Left renal cortex interstitium (tissue), 4 donors: ENCODE measurements at places on chromosomes 2 and 18. TPM values are rescaled to one million over a fixed set of nuclear protein-coding genes. Genes with fewer than 3 reads are reported as not detected.

- no peak for DNase-seq
Observed at GRCh38 chr2:239762655-239763269, 262.4 kb downstream of the NDUFA10 start.

DNA sequence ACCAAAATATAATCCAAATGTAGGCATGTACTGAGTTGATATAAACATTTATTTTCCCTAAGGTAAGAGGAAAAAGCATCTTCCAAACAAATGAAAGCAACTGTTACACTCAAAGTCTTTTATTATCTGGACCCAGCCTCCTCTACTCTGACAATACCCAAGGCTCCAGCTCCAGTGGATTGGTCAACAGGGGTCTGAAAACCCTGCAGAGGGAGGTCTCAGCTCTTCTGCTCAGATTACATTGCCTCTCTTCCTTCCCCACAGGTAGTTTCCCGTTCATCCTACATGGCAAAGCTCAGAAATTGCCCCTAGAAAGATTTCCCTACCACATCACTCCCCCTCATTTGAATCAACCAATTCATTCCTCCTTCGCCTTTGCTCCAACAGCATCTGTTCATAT is 457.0 kb downstream of the METTL4 start:
- DNase-seq = no peak

GRCh38 chr2:212021947-212022346 is 516.7 kb downstream of the ERBB4 start:
- no peak for DNase-seq

DNA sequence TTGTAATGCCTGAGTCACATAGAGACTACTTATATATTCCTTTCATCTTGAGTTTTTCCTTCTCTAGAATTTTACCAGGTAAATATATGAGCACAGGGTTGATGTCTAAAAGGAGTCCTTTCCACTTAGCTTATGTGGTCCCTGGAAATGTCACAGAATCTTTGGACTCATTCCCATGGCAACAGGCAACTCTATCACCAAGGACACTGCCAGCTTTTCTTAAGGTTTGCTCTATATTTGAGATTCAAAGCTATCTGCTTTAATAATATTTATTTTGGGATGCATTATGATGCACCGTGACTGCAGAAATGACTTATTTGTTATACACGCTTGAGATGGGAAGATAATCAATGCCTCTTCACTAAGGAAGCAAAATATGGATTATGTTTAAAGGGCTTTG is 363.0 kb downstream of the PLCL1 start:
- no peak for DNase-seq

- DNase-seq = no peak
Observed at GRCh38 chr2:176781570-176782217, 430.9 kb upstream of the HNRNPA3 start.

- DNase-seq = no peak
Observed at GRCh38 chr2:142875010-142875409, 2.5 kb upstream of the KYNU start.

- DNase-seq = no peak
Observed at GRCh38 chr18:9008709-9009635, 93.5 kb upstream of the NDUFV2 start.

- no peak for DNase-seq
Observed at GRCh38 chr2:200405599-200406298, 99.3 kb downstream of the SPATS2L start.

DNA sequence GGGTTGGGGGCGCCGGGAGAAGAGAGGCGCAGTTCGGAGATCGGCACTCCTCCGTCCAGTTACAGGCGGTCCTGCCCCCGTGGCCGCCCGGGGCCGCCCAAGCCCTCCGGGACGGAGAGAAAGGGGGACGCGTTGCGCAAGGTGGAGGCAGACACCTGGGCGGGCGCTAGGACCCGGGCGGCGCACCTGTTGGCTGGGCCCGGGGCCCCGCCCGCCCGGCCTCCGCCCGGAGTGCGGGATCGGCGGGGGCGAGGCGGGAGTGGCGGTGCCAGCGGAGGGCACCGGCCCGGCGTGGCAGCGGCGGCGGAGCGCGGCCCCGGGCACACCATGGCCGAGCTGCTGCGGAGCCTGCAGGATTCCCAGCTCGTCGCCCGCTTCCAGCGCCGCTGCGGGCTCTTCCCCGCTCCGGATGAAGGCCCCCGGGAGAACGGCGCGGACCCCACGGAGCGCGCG is at the start of gene SGPP2:
SGPP2 (plus strand) TSS at position 268 of the 453 bp plus-strand sequence; CDS start at position 328, 60 bp downstream.
- no peak for DNase-seq

DNA sequence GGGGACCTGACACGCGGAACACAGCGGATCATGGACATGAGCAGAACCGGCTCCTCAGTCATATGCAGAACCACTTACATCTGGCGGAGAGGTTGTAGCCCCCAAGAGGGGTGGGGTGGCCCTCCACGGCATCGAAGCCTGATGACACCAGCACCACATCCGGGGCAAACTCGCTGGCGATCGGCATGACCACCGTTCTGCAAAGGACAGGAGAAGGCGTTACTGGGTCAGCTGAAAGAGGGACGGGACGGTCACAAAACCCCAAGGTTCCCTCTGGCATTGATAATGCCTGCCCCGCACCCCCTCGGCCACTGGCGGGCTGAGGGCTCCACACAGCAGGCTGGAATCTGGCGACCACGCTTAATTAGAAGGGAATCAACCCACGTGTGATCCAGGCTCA is 220.5 kb downstream of the TWIST2 start:
- no peak for DNase-seq

DNA sequence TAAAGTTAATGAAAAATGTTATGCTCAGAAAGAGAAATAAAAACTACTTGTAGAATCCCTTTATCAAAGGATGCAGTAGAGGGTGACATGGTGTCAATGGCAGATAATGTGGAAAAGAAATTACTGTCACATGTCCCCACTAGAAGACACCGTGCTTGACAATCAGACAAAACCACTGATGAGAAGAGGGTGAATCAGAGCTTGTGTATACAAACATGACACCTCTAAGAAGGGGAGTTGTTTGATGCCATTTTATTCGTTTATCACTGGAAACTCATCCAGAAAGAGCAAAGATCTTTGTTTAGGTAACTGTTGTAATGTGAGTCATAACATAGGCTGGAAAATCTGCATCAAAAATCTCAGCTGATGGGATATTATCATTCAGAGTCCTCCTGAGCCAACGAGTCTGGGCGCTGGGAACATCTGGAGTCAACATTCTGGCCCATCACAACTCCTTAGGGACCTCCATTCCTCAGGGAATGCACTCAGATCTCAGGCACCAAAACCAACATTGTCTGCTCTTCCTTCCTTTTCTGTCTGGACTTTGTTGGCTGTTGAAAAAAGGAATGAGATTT is 49.5 kb upstream of the RAB12 start:
- DNase-seq = no peak

DNA sequence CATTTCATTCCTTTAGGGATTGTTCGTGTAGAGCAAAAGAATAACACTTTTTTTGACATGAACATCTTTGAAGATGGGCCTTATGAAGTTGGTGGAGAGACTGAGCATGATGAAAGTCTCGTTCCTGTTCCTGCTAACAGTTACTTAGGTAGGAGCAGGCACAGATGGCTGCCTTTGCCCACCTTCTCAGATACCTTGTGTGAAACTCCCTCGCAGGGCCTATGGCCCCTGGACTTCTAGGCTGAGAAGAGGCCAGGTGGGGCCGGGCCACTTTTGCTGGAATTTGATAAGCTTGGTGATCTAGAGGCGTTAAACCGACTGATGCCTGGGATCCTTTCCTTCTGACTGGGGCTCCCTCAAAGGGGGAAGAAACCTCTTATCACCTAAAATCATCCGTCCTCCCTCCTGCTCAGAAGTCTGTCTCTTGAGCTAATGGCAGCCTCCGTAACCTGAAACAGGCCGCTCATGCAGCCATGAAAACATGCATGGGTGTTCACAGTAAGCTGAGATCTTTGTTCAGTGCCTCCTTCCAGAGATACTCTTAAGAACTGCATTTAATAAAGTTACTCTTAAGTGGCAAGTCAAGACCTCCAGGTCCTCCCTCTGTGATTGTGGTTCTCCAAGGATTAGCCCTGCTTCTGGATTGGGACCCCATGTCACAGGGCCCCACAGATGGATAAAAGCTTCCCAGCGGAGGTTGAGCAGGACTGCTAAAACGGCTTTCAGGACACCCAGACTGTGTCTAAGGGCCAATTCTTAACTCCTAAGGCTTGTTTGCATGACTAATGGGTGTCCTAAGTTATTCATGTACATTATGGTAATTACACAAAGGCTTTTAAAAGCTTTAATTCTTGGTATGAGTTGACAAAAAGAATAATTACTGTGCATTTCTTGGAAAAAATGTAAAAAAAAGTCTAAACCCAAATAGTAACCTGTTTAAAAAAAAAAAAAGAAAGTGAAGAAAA is 43.9 kb downstream of the ITGA6 start:
- no peak for DNase-seq

Gene ANKRD30BL
- polyA plus RNA-seq = 0.79 TPM

Gene RAB17
- 15.9 TPM for polyA plus RNA-seq

Gene CCDC74B
- polyA plus RNA-seq = 7.3 TPM

Gene CTDSP1
- 169 TPM for polyA plus RNA-seq

Gene ASXL3
- 5.4 TPM for polyA plus RNA-seq

Gene GPBAR1
- 1.4 TPM for polyA plus RNA-seq

Gene IFT172
- 33.3 TPM for polyA plus RNA-seq
